Stimulated activated CD4-positive, alpha-beta T cell treated with anti-CD3 and anti-CD28 coated beads, TNF-alpha, amount 100 ng/mL, for 48 hours (primary cell): ENCODE measurements at places on chromosomes 1 and 21.

DNA sequence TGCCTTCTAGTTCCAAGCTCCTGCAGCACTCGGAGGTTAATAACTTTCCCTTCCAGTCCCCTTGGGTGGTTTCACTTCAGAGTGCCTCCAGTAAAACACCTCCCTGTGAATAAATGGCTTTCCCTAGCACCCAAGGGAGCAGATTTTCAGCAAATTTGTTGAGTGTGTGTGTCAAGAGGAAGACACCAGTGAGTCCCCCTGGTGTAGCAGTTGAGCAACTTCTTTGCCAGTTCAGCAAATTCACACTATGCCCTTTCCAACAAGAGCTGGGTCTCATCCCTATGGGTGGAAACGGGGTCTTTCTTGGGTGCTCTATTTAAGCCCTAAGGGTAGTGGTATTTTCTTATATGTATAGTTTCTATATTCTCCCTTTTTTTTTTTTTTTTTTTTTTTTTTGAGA lies 806 bp upstream of the AADACL4 start:
- no peak for DNase-seq

GRCh38 chr1:240056350-240056749 lies 35.3 kb upstream of the FMN2 start:
- no peak for DNase-seq

DNA sequence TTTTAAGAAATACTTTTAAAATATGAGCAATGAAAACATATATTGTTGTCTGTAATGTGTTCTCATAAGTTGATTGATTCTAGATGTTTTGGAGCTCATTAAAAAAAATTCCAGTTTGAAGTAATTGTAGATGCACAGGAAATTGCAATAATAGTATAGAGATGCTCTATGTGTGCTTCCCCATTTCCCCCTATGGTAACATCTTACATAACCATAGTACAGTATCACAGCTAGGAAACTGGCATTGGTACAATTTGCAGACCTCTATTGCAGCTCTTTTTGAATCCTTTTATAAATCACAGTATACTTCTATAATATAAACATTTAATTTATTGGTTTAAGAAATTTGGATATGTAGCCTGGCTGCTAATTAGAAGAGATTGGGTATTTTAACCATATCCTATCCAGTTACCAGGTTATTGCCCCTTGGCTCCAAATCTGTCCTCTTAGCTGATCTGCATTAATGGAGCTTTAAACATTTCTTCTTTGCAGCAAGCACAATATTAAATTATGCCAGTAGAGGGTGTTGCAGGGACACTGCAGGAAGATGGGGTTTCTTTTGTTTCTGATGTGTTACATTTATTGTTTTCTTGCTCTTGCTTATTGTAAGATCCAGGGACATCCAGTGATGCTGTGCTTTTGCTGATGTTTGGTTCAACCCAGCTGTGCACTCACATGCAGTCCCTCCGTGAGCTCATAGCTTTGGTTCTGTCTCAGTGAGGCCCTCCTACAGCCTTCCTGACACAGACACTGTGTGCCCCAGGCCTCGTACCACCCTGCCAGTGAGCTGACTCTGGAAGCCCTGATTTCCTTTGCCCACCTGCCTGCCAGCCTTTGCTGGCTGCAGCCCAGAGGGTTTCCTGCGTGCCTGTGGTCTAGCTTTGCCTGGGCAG lies 103.3 kb downstream of the RABGAP1L start:
- DNase-seq = no peak

GRCh38 chr21:46562964-46563607 lies 41.8 kb downstream of the S100B start:
- DNase-seq = no peak

GRCh38 chr1:234745276-234745675 lies 135.3 kb upstream of the IRF2BP2 start:
- DNase-seq = no peak

GRCh38 chr1:186164773-186165172 lies 210.3 kb downstream of the TPR start:
- no peak for DNase-seq

DNA sequence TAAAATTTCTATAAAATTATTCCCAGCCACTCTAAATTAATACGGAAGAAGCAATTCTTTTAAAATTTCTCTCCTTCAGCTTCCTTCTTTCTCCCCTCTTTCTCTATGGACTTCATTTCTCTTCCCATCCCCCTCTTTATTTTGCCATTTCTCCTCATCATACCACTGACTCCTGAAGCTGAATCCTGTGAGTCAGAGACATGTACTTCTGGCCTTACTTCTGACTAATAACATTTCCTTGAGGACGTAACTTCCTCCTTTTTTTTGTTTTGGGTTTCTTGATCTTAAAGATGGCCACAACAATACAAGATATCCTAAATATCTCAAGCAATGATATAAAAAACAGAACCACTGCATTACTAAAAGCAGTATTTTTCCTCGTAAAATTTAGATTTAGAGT lies 63.6 kb upstream of the DENND1B start:
- DNase-seq = no peak

GRCh38 chr1:157739229-157739901 lies 37.6 kb downstream of the FCRL2 start:
- DNase-seq = no peak

GRCh38 chr1:211938561-211938997 lies 96.8 kb downstream of the INTS7 start:
- no peak for DNase-seq

DNA sequence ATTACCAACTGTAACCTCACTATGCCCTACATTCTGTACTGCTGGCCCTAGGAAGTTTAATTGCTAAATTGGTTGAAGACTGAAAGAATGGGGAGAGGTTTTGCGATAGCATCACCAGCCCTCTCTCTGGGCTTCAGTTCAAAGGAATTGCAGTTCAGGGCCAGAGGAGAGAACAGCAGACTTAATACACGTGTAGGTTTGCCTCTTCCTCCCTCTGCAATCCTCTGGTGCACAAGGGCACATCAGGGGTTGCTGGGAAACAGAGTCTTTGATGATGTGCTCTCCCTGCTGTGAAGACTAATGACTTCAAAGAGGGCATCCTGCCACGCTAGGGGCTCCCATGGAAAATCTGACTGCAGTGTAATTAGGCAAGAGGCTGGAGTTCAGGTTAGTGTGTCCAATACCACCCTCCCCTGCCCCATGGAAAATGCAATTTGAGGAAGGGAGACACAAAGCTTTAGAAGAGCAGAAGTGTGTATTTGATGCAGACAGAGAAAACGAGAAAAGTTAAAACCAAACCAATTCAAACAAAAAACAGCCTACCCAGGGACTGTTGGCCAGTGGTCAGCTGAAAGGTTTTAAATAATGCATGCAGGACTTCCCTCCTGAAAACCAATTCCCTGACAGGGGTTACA lies 167.9 kb downstream of the ASTN1 start:
- no peak for DNase-seq

DNA sequence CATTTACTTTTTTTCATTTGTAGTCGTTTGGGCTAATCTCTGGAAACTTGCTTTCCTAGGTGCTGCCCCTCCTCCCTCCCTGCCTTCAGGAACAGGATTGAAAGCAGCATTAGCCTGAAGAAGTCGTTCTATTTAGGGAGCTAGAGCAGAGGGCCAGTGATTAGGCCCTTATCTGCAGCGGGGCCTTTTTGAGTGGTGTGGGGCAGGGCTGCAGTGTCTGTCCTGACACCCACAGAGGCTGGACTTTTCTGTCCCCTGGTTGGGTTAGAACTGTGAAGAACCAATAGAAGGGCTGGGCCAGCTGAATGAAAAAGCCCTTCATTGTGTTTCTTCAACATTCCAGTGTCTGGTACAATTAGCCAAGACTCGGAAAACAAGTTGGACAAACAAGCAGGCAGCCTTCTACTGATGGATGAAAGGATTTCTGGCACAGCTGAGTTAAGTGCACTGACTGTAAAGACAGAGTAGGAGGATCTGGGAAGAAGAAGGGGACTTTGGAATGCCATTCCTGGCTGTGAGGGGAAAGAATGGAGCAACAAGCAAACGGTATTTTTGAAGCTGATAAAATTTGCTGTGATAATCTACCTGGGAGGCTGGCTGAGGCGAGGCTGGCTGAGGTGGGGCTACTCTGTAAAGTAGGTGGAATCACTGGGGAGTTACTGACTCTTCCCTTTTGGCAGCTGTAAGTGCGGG lies 9.7 kb downstream of the MACF1 start:
- no peak for DNase-seq

DNA sequence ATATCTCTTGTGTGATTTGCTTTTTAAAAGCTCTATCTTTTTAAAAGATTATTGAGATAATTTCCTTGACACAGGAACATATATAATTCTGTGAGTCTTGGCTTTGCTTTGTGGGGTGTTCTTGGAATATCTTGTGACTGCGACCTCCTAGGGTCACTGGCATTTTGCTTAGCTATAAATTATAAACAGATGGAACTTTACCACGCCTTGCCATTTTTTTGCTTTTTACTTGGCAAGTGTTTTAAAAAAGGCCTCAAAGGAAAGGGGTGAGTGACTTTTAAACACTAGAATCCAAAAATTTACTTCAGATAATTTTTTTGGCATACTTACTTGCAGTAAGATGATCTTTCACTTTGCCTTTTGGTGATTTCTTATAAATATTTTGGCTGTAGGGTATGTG lies 43.6 kb downstream of the ALG6 start:
- no peak for DNase-seq

DNA sequence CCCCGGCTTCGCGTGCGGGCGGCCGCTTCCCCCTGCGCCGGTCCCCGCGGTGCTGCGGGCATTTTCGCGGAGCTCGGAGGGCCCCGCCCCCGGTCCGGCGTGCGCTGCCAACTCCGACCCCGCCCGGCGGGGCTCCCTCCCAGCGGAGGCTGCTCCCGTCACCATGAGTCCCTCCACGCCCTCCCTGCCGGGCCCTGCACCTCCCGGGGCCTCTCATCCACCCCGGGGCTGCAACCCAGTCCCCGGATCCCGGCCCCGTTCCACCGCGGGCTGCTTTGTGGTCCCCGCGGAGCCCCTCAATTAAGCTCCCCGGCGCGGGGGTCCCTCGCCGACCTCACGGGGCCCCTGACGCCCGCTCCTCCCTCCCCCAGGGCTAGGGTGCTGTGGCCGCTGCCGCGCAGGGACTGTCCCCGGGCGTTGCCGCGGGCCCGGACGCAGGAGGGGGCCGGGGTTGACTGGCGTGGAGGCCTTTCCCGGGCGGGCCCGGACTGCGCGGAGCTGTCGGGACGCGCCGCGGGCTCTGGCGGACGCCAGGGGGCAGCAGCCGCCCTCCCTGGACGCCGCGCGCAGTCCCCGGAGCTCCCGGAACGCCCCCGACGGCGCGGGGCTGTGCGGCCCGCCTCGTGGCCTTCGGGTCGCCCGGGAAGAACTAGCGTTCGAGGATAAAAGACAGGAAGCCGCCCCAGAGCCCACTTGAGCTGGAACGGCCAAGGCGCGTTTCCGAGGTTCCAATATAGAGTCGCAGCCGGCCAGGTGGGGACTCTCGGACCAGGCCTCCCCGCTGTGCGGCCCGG lies 159.2 kb downstream of the RUNX1 start:
- peak; percentile 76 for DNase-seq

DNA sequence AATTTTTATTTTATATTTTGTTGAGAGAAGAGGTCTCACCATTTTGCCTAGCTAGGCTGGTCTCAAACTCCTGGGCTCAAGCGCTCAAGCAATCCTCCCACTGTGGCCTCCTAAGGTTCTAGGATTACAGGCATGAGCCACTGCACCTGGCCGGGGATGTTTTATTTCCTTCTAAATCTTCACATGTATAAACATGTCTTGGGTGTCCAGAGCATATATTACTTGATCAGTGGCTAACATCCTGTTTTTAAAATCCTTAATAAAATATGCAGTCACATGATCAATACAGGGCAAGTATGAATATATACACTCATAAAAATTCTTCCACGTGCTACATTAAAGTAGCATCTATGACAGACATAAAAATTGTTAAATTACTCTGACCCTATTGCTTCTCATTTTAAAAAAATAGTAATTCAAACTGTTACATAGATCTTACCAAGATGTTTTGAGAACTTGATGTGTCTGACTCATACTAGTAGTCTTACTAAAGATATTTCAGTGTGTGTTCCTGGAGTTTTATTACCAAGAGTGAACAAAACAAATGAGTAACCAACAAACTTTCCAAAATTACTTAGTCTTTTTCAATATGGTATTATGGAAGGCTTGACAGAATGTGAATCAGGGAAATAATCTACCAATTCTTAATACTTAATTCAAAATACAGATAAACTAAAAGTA lies 222.5 kb downstream of the SLC45A1 start:
- DNase-seq = no peak

DNA sequence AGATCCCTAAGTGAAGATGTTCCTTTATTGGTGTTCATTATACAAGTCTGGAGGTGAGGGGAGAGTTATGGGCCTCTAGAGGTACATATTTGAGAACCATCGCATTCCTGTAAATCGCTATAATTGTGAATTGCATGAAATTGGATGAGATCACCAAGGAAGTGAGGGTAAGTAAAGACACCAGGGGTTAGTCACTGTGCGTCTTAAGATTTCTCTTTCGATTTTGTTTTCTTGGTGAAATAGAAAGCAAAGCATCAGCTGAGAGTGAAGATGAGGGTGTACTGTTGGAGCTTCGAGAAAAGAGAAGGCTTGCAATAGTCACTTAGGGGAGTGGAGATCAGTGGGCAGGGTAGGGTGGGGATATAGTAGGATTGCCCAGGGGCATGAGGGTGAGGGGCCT lies 82.1 kb downstream of the RAVER2 start:
- no peak for DNase-seq

GRCh38 chr1:51664421-51665240 lies 47.7 kb downstream of the OSBPL9 start:
- DNase-seq = no peak

- no peak for DNase-seq
Measured at GRCh38 chr1:91776068-91776794, 109.7 kb downstream of the TGFBR3 start.

GRCh38 chr1:110155878-110156522 lies 5.7 kb downstream of the SLC6A17 start:
- DNase-seq = peak; percentile 37

GRCh38 chr1:16167331-16168143 lies 11.7 kb upstream of the EPHA2 start:
- peak; percentile 48 for DNase-seq

GRCh38 chr1:212153635-212154034 lies 118.1 kb downstream of the DTL start:
- DNase-seq = no peak

DNA sequence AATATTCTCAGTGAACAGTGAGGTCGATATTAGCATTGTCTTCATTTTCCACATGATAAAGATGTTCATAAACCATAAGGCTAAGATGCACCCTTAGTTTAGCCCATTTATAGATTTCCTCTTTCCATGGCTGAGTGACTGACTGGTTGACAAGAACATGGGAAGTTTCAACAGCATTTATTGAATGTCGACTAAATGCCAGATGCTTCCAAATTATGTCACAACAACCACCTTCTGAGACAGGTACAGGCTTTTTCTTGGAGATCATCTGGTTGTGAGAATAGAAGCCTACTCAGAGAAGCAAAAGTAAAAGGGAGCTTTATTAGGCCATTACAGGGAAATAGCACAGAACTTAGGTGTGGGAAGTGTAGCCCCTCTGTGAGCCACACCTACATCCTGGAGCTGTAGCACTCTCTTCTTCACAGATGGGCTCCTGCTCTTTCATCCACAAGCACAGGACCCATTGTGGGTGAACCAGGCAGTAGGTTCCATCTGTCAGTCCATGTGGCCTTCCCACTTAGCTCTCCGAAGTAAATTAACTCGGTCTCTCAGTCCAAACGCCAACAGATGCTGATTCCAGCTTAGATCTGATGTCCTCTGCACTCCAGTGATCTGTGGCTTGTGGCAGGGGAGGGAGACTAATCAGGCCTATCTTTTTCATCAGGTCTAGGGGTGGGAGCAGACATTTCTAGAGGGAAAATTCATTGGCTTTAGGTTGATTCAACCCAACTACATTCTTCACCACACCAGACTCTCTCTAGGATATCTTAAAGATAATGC lies 14.3 kb downstream of the ATP2B4 start:
- DNase-seq = no peak

GRCh38 chr1:209710093-209710492 lies 5.4 kb downstream of the HSD11B1 start:
- no peak for DNase-seq
